ENCODE measurements at places on chromosomes 5 and 9.

DNA sequence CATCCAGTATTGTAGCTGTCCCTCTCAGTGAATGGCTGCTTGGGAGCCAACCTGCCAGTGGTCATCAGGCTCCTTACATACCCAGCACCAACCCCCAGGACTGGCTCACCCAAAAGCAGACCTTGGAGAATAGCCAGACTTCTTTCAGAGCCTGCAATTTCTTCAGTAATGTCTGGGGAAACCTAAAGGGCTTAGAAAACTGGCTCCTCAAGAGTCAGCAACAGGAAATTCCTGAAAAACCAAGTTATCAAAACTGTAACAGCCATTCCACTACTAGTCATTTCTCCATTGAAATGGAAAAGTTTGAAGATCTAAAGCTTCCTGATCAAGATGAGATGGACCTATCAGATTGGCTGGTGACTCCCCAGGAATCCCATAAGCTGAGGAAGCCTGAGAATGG lies 12.3 kb upstream of the STING1 start:
- DNase-seq: no peak

GRCh38 chr9:13589034-13589737 lies 309.7 kb upstream of the MPDZ start:
- DNase-seq: no peak

- no peak for DNase-seq
Observed at GRCh38 chr5:128427921-128428320, 110.1 kb downstream of the FBN2 start.

DNA sequence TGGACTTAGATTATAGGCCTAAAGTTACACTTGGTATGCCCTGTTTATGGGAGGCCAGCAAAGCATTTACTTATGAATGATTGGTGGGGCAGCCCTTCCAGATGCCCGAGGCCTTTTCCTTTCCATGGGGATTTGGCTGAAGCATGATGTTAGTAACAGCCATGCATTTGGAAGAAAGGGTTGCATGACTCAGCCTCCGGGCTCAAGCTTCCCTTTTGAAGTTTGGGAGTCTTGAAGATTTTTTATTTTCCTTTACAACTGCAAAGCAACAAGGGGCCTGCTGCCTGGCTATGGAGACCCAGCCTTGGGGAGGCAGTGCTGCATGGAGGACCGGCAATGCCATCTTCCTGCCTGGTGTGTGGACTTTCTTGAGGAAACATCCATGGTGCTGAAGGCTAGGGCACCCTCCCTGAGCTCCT lies 244.7 kb downstream of the ICE1 start:
- no peak for DNase-seq

- DNase-seq: no peak
Observed at GRCh38 chr5:120367896-120368634, 96.0 kb upstream of the PRR16 start.

DNA sequence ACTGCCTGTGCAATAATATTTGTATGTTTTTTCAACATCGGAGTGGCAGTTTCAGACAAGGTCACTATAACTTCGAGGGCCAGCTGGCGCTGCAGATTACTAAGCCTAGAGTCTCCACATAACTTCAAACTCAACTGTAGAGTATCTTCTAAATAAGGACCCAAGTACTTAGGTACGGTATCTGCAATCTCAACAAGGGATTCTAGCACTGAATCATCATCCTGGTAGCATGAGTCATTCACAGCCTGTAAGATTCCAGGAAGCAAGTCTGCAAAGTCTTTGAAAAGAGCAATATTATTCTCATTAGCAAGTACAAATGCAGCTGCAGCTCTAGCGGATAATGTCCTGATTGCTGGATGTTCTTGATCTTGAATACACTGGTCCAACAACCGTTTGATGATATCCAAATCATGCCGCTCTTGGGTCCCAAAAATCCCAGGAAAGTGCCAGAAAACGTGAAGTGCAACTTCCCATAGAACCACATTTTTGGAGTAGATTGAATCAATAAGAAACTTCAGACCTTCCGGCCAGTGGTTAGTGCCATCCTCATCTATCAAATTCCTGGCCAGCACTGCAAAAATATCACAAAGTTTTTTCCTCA lies 654 bp downstream of the RANBP6 start:
- DNase-seq: no peak

DNA sequence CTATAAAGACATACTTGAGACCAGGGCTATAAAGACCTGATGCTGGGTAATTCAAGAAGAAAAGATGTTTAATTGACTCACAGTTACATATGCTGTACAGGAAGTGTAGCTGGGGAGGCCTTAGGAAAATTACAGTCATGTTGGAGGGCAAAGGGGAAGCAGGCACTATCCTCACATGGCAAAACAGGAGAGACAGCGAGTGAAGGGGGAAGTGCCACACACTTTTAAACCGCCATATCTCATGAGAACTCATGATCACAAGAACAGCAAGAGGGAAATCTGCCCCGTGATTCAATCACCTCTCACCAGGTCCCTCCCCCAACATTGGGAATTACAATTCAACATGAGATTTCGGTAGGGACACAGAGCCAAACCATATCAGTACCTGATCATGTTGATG lies 89.9 kb upstream of the ADAMTSL1 start:
- DNase-seq: no peak

GRCh38 chr5:31825518-31826068 lies 186.7 kb downstream of the PDZD2 start:
- DNase-seq: peak; percentile 39

GRCh38 chr5:165525271-165525670 lies 2019.9 kb downstream of the MAT2B start:
- no peak for DNase-seq

DNA sequence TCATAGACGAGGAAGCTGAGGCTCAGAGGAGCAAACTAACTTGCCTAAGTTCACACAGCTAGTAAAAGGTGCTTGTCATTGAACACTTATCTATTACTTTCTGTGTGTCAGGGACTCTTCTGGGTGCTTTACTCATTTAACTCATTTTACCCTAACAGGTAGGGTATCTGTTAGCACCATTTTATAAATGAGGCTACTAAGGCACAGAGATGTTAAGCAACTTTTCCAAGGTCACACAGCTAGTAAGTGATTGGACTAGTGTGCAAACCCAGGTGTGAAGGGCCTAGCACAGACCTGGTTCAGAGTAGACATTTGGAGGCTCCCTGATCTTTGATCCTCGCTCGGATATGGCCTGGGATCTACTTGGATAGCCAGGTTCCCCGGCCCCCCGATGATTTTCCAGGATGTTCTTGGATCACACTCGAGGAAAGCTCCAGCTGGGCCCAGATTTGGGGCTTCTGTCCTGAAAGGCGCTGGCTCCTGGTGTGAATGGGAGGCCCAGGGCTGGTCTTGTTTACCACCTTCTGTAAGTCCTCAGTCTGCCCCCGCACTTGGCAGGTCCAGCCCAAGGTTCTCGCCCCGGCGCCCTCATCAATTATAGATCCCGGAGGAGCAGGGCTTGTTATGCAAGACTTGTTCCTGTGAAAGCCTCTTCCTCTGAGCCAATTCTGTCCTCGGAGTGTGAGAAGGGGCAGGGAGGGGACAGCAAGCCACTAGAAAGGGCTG lies 37.5 kb downstream of the GSN start:
- DNase-seq: no peak

DNA sequence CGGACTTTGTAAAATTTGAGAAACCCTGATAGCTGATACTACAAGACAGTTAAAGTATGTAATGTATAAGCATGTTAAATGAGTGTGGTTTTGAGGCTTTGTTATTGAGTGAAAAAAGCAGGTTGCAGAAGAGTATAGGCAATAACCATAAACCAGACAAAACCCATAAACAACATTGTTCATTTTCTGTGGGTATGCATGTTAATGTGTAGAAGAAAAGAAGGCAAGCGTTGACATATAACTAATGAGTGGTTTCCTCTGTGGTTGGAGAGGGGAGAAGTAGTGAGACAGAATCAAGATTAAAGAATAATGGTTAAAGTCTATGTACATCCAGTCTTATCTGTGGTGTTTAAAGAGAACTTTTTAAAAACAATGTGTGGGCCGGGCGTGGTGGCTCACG lies 26.2 kb downstream of the RAD23B start:
- no peak for DNase-seq

- no peak for DNase-seq
Observed at GRCh38 chr5:96790961-96791504, 16.7 kb downstream of the ERAP1 start.

- DNase-seq: no peak
Observed at GRCh38 chr5:43370352-43370751, 41.8 kb downstream of the CCL28 start.

- DNase-seq: no peak
Observed at GRCh38 chr9:84932915-84933527, 263.5 kb downstream of the NTRK2 start.

GRCh38 chr9:81390792-81391456 lies 298.4 kb downstream of the TLE1 start:
- no peak for DNase-seq

GRCh38 chr9:130854092-130854491 lies 19.0 kb downstream of the ABL1 start:
- no peak for DNase-seq

GRCh38 chr9:130987738-130988399 lies 21.1 kb upstream of the LAMC3 start:
- DNase-seq: no peak

DNA sequence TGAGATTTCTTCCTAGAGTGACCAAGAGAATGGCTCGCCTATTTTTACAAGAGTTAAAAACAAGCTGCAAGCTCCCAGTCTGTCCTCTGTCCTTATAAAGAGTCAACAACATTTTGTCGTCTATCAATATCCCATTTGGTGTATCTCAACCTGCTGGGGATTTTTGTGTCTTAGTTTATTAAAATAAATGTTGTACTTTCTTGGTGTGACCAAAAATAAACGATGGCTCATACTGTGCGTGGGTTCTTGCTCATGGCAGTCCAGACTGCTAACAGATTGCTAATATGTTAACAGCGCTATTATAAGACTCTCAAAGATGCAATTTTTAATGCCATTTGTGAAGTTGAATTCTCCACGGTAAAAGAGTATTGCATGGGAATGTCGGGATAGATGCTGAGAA lies 569.9 kb downstream of the GABRG2 start:
- DNase-seq: no peak

- no peak for DNase-seq
Observed at GRCh38 chr5:138702166-138703077, 50.8 kb upstream of the CTNNA1 start.

GRCh38 chr9:98341157-98342097 lies 86.0 kb upstream of the TBC1D2 start:
- no peak for DNase-seq

- DNase-seq: no peak
Observed at GRCh38 chr5:72646246-72646866, 139.1 kb upstream of the ZNF366 start.

GRCh38 chr9:85941622-85941940 lies 635 bp downstream of the NAA35 start:
- no peak for DNase-seq

Measured in AML-193 (cell line).